GM12892 (cell line): ENCODE measurements at places on chromosomes 3 and 15.

- DNase-seq, result no peak
Observed at GRCh38 chr15:90711842-90712241, 5.3 kb upstream of the BLM start.

DNA sequence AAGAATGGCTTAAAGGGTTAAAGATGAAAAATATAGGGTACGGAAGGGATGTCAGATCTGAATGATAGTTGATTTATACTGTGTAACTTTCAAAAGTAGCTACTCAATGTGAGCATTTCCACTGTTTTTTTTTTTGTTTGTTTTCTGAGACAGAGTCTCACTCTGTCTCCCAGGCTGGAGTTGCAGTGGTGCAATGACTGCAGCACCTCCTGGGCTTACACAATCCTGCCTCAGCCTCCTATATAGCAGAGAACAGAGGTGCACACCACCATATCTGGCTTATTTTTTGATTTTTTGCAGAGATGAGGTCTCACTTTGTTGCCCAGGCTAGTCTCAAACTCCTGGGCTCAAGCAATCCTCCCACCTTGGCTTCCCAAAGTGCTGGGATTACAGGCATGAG lies 9.9 kb upstream of the PXK start:
- DNase-seq, result no peak

DNA sequence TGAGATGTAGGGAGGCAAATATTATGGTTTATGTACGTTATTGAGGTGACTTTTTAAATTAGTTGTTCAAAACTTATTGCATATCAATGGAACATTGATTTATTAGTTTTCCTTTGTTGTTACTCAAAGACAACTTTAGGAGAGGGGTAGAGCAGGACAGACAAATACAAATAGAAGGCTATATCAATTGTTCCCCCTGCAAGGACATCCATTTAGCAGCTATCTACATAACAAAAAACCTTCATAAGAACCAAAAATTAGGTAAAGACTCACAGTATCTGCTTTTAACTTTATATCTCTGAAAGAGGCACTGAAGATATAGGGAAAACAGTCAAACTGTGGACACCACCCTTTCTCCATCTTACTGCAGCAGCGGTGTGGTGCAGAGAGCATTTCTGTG lies 958.8 kb downstream of the DIPK2A start:
- no peak for DNase-seq

DNA sequence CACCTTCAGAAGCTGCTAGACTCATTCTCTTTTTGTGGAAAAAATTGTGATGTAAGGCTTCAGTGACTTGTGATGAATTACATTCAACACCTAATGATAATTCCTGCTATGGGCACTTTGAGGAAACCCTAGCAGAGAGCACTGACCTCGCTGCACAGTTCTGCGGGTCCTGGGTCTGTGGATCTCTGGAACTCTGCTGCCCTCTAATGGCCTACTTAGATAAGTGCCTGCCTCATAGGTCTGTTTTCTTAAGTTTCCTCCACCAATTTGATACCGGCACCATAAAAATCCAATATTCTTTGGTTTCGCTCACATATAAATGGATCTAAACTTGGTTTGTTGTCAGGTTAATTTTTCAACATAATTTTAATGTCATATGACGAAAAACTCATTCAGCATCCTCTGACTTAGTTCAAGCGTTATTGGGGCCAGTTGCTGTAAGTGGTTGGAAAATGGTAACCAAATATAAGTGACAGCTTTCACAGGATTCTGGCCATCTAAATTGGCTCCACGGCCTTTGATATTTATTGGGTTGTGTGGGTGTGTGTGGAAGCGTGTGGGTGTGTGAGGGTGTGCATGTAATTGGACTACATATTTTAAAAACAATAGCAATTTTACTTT lies 10.4 kb downstream of the SLITRK3 start:
- no peak for DNase-seq

GRCh38 chr3:36714343-36715086 lies 49.8 kb downstream of the DCLK3 start:
- no peak for DNase-seq

DNA sequence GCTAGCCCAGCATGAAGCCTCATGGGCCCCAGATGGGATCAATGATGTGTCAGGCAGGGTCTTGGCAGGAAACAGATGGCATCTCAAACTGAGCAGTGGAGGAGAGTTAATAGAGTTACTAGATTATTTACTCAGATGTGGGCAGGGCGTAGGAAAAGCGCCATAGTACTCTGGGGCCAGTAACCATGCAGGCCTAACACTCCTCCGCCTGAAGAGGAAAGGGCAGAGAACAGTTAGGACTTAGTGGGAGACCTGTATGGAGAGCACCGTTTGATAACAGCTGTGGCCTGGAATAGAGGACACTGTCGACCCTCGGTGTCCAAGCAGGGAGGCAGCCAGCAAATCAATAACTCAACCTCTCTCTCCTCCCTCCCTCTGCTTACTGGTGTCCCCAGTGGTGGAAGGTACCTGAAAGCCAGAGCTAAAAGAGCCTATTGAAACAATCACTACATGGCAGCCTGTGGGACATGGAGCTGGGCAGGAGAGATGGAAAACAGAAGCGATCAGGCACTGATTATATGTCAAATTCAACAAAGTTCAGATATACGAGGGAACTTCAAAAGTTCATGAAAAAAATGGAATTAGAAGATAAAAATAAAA lies 111.4 kb upstream of the CCNL1 start:
- DNase-seq, result no peak

DNA sequence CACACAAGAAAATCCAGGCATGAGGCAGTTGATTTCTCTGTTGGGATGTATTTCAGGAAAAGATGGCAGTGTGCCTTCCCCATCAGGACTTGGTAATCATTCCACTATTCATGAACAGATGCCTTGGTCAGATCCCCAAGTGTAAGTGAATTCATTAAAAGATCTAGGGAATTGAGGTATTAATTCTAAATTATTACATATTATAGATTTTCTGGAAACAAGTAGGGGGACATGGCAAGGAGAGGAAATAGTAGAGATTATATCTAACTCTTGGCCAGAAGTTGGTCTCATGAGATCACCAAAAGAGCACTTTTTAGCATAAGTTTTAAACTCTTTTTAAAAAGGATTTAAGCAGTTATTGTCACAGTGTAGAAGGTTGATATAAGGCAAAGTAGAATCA lies 74.4 kb upstream of the MDFIC2 start:
- no peak for DNase-seq

DNA sequence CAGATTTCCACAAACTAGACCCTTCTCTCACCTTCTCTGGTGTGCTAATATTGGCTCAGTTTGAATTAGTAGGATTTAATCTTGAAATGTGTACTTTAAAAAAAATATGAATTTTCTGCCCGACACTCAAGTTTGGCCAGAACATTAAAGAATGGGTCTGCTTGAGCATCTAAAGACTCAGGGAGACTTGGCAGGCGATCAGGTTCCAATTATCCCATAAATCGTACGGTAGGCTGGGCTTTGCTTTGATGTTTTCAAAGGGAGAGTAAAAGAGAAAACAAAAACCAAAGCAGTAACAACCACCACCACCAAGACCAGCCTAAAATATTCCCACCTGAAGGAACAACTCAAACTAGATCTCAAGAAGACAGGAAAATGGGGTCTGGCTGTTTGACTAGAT lies 230.8 kb downstream of the EBLN2 start:
- DNase-seq, result no peak

GRCh38 chr15:50355980-50356379 lies 982 bp upstream of the GABPB1 start:
- DNase-seq, result no peak

GRCh38 chr3:117618462-117618861 lies 908.9 kb downstream of the TUSC7 start:
- no peak for DNase-seq

DNA sequence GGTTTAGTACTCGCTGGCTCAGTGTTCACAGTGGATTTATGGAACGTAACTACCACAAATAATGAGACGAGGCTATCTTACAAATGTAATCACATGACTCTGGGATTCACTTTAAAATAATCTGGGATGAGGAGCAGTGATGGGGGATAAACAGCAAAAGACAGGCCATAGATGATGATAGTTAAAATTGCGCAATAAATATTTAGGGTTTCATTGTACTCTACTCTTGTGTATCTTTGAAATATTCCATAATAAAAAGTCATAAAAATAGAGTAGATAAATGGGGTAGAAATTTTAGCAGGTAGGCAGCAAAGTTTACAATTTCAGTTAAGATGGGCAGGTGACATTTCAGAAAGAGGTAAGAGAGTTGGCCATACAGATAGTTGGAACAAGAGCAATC lies 196.6 kb downstream of the KCNMB2 start:
- no peak for DNase-seq

DNA sequence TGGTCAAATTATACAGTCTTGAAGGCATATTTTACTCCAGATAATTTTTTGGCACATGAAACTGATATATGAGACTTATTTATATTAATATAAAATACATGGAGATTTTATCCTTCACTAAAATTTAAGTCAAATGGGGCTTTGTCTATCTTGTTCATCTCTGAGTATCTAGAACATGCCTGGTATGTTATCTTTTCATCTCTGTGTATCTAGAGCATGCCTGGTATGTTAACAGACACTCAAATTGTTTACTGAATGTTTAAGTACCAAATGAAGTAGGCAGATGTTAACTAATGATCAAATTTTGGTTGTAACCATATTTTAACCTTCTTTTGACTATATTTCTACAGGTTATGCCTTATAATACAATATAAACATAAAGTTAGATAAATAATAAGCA lies 7.7 kb downstream of the GTF2A2 start:
- DNase-seq, result no peak

DNA sequence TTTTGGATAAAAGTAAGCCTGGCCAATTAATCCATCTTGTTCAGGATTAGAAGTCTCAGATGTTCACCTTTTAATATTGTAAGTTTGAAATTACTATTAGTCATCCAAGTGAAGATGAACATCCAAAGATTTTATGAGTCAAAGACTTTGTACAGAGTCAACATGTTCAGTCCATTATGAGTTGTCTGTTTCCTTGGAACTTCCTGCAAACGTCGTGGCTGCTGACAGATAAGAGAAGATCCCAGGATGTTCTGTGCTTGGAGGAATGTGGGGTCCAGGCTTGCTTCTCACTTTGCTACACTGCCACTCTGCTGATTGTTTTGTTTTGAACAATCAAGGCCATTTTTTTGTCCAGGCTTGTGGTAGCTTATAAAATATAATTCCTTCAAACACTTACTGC lies 74.3 kb upstream of the SLCO2A1 start:
- no peak for DNase-seq

GRCh38 chr3:13493867-13494441 lies 13.8 kb downstream of the HDAC11 start:
- no peak for DNase-seq

DNA sequence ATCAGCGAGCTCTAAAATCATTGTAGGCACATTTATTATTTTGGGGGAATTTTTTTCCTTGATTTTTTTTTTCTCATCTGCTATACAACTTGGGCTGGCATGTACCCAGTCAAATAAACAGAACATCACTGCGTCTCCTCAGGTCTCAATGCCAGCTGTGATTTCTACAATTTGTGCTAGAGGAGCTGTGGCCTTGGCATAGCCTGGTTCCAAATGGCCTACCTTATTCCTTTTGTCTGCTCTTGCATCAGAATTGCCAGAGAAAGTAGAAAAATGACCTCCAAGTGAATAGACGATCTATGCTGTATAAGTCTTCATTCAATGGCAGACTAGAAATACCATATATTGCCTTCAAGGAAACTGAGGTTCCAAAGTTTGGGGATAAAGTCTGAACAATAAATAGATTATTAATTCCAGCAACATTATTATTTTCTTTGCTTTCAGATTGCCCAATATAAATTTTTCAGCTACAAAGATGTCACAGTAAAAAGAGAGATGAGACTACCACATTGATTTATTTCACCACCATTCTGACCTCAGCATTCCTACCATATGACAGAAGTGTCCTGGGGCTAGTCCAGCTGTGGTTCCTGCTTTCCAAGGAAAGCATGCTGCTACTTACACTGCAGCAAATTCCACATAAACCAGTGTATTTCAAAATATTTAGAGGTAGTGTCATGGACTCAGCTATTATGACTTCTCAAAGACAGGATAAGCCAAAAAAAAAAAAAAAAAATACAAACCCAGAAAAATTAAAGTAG lies 493.9 kb upstream of the ZNF385D start:
- DNase-seq, result no peak

- no peak for DNase-seq
Observed at GRCh38 chr15:70802629-70803028, 39.3 kb upstream of the UACA start.

DNA sequence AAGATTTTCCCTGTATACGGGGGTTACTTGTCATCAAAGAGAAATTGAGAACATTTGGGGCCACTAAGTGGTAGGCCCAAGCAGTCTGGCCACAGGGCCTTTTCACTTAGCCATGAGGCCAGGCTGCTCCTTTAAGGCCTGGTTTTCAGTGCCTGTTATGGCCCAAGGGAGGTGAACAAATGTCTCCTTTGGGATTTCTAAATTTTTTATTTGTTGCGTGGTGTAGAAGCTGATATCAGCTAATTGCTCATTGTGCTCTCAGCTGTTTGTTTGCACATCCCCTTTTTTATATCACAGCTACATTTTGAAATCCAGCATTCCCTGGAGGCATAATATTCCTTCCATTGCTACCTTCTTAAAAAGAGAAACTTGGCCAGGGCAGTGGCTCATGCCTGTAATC lies 48.5 kb downstream of the RLBP1 start:
- DNase-seq, result no peak

- no peak for DNase-seq
Observed at GRCh38 chr15:90465140-90465929, 64.4 kb upstream of the CRTC3 start.

DNA sequence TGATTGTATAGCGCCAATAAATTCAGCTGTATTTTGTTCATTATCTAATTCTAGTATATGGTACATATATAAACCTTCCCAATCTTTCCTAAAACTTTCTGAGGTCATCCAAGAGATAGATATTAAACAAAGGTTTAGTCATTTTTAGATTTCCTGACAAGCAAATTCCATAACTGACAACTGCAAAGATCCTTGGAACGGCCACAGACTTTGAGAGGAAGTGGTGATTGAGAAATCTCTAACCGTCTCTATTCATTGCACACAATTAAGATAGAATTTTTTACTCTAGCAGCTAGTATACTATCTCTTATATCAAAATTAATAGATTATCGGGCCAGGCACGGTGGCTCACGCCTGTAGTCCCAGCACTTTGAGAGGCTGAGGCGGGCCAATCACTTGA lies 4.7 kb downstream of the CSNK1G1 start:
- DNase-seq, result no peak

GRCh38 chr3:25442486-25442885 lies 14.4 kb downstream of the RARB start:
- DNase-seq, result no peak

DNA sequence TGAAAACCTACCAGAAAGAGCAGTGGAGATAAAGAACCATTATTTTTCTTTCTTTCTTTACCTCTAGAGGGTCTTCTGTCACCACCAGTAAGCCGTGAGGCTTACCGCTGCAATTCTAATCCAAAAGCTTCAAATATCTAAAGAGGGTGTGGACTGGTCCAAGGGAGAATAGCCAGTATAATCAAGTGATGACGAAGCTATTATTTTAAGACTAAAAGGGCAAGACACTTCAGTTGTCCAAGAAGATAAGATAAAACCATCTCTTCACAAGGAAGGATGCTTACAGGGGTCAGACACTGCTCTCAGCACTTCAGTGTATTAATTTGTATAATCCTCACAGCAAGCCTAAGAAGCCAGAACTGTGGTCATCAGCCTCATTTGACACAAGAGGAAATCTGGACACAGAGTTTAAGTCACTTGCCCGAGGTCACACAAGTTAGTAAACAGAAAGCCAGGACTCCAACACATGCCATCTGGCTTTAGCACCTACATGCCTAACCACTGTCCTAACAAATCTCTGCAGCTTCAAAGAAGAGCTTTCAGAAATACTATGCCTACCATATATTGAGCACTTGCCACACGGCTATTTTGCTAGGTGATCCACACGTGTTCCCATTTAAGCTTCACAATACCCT lies 14.6 kb downstream of the HDC start:
- DNase-seq, result no peak
